M059J (cell line): ENCODE measurements at places on chromosomes 11 and 22.

GRCh38 chr22:24102366-24103200, 78.7 kb upstream of the SUSD2 start:
- no peak for DNase-seq

DNA sequence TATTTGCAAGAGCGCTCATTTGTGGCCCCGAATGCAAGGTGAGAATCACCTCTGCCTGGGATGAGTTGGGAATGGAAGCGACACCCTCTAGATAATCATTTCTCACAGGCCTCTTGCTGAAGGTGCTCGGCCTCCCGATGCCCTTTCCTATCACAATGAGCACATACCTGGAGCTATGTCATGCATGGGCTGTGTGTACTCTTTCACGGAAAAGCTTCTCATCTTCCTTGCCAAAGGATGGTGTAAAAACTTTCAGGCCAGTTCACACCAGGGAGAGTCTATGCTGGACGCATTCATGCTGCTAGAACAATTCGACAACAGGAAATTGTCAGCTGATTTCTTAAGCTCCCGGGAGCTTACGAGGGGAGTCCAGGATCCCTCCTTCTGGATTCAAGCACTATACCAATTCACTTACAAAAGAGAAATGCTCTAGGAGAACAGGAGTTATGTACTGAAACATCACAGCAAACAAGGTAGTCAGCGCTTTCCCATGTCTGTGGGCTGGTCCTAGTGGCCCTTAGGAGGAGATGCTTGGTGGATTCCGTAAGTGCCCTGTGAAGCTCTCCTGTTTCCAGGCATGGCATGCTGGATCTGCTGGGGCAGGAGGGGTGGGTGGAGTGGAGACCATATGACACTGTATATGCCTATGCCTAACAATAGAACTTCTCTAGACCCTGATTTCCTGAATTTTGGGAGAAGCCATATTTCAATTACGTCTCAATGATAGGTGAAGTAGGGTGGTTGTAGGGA, 53.1 kb upstream of the B3GAT1 start:
- DNase-seq: no peak

- no peak for DNase-seq
Observed at GRCh38 chr22:32185821-32186220, 19.1 kb downstream of the RFPL2 start.

DNA sequence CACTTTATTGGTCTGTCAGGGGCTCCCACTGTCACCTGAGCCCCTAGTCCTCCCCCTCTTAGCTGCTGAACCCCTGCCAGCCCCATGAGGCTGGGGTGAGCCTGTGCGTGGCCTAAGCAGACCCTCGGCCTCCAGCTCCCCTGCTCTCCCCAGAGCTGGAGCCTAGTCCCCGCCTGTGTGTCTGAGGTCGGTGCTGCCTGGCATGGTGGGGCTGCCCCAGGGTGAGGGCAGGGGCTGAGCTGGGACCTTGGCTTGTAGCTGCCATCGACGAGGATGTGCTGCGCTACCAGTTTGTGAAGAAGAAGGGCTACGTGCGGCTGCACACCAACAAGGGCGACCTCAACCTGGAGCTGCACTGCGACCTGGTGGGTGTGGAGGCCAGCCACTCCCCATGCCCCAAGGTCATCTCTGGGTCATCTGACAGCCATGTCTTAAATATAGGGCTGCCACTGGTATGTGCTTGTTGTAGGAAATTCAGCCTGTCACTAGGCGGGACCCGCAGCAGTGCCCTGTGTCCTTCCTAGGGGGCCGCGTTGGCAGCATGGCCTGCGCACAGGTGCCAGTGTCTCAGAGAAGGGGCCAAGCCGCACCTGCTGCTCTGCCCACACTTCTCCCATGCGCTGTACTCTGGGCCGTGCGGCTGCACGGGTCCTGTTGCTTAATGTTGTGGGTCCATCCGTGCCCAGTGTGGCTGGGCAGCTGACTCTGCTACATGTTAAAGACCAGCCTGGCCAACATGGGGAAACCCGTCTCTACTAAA, 21.0 kb downstream of the PPIL2 start:
- no peak for DNase-seq

- DNase-seq: no peak
Observed at GRCh38 chr11:44694443-44694842, 32.3 kb upstream of the TSPAN18 start.

DNA sequence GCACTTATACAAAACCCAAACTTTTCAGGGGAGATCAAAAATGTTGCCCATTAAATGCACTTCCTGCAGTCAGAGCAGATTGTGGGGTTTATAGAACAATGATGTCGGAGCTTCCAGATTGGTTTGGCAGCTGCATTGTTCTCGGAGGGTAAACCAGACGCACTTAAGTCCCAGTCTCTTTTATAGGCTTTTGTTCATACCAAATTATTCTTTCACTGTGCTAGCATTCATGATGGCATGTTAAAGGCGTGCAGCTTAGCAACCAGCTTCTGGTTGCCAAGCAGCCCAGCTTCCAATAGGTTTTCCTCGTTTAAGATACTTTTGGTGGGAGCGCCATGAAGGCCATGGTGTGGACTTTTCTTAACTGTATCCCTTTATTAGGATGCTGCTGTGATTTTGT, 40.9 kb downstream of the ZC3H12C start:
- DNase-seq: no peak

DNA sequence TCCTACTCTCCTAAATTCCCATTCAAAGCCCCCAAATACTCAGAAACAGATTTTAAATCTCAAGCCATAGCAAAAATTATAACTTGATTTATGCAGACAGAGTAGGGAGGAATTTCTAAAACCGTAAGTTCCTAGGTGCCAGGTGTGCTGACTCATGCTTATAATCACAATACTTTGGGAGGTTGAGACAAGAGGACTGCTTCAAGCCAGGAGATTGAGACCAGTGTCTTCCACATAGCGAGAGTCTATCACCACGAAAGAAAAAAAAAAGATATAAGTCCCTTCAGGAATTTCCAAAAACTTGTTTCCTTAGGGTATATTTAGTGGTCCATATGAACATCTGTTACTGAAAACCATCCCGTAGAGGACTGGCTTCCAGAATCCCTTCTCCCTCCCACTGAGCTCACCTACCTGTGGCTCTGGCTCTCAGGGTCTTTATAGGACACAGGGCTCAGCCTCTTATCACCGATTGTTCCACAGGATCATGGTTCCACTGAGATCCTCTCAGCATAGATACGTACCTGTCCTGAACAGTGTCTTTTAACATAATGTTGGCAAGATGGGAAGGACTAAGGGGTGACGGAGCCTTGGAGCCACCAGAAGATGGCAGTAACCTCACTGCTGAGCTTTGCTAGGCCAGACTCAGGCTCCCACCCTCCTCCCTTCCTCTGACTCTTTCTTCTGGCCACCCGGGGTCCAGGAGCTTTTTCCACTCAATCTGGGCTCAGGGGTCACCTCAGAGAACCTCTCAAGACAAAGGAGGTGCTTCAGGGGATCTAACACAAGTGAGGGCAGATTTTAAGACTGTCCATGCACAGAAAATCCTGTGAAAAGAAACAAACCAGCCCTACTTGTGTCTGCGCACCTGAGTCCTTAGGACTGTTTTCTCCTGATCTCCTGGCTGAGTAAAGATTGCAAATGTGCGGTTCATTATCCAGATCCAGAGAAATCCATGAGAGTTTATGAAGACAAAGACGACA, 117.5 kb upstream of the TOP3B start:
- peak; percentile 4 for DNase-seq

DNA sequence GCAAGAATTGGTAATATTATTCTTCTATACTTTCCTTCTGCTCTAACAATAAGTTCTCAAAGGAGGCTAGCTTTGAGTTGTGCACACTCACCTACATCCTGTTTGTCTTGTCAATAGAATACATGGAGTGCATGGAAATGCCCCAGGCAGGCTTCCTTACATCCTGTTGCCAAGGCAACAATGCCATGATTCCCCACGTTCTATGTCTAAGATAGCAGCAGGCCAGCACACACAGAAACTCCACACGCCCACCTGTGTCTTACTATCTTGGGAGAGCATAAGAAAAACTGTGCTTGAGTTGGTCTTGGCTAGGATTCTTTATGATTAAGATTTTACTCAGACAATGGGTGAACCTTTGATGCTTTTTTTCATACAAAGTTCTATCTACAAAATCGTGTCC, 379.2 kb downstream of the AASDHPPT start:
- peak; percentile 42 for DNase-seq

- no peak for DNase-seq
Observed at GRCh38 chr22:32583921-32584335, 109.3 kb downstream of the FBXO7 start.

DNA sequence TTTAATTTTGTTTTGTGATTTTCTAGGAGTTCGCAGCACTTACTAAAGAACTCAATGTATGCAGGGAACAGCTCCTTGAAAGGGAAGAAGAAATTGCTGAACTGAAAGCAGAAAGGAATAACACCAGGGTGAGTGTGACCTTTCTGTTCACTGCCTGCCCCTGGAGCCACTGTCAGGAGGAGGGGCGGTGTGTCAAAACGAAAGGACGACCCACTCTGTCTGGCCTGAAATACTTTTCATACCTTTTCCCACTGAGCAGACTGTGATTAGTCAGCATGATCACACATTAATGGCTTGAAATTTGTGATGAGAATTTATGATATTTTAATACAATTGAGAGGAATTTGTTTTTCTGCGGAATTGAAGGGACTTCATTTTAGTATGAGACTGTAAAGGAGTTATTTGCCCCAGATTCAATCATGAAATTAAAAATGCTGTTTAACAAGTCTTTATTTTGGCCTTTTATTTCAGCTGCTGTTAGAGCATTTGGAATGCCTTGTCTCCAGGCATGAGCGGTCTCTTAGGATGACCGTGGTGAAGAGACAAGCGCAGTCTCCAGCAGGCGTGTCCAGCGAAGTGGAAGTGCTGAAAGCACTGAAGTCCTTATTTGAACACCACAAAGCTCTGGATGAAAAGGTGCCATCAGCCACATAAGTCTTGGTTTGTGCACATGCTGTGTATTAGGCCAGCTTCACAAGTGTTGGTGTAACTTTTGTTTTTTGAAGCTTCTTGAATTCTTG, 54.1 kb downstream of the PPFIA1 start:
- DNase-seq: no peak

- DNase-seq: no peak
Observed at GRCh38 chr11:94675239-94675638, 92.9 kb upstream of the AMOTL1 start.

DNA sequence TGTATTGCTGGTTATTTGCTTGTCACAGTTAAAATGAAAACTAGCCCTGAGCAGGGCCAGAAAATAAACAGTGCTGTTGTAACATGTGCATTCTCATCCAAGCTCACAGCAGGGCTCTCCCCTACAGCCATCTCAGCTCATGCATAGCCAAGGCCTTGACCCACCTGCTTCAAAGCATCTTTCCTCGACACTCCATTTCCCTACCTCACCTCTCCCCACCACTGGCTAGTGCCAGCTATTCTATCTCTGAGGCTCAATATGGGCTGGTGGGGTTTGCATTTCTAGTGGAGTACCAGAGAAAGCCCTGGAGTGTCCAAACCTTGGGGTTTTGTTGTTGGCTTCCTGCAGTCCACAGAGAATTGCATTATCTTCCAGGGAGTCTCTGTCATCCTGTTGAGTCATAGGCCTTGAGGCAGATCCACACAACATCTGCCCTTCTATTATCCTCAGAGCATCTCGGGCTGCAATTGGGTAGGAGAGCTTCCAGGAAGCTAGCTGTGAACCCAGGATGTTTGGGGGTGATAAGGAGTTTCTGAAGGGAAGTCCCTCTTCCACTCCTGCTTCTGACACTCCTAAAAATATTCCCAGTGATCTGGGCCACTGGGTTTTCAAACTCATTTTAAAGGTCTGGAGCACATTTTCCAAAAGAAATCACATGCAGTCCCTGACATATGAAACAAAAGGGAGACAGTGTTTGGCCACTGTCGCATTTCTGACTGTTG, 36.1 kb upstream of the AMOTL1 start:
- peak; percentile 96 for DNase-seq

- DNase-seq: peak; percentile 75
Observed at GRCh38 chr11:120128392-120129119, 9.4 kb downstream of the TRIM29 start.

DNA sequence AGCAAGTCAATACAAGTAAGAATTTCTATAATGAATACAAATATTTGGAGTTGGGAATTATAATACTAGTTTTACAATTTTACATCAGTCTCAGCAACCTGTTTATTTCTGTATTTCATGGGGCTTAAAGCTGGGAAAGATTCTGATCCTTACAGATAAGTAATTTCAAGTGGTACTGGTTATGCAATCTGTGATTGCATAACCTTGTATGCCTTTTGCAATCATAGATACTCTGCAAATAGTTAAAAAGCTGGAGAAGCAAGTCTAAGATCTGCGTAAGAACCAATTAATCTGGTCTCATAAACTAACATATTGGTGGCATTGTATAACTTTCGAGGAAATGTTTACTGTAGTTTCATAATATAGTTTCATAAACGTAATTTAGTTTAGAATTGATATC, 198.3 kb upstream of the PGR start:
- no peak for DNase-seq

- peak; percentile 25 for DNase-seq
Observed at GRCh38 chr22:17575151-17575550, 11.9 kb downstream of the SLC25A18 start.

DNA sequence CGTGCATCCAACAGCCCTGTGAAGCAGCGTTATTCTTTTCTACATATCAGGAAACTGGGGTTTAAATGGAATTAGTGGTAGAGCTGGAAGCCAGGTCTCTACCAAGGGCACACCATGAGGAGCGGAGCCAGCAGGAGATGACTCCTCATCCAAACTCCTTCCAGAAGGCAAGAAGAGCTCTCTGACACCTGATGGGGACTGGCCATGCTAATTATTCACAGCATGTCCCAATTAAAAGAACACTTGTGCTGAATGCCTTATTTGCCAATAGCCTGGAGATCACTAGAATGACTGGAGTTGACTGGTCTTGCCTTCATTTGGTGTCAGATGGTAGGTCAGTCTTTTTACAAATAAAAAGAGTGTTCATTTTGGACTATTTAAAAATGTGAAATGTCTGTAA, 32.9 kb upstream of the SLN start:
- no peak for DNase-seq

DNA sequence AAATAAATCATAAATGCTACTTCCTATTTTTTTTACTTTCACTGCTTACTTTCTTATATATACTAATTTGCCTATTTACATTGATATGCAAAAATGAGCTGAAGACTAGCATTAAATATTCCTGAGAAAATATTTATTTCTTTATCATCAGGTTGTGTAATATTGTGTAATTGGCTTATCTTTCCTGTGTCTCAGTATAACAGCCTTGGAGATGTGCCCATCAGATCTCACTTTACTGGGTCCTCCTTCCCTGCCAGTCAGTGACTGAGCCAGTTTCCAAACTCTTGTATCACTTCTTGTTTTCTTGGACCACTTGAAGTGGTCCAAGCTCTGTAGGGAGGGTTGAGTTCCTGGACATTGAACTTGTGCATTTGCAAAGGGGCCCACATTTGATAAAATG, 900.0 kb downstream of the LUZP2 start:
- no peak for DNase-seq

GRCh38 chr11:66749091-66749490, 20.1 kb upstream of the SPTBN2 start:
- no peak for DNase-seq

DNA sequence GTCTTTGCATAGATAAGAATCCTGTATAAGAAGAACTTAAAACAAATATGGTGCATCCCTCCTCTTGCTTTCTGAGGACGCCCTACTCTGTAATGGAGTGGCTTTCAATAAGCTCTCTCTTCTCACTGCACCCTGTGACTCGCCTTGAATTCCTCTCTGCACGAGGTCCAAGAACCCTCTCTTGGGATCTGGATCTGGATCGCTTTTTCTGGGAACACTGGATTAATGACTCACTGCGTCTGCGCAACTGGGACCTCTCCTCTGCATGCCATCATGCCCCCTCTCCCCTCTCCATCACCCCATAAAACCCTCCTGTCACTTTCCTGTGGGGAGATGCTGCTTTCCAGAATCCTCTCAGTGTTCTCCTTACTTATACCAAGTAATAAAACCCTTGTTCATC, 15.1 kb upstream of the CABP2 start:
- DNase-seq: no peak

- DNase-seq: no peak
Observed at GRCh38 chr22:25748140-25748539, 6.2 kb downstream of the MYO18B start.
